Activated T-cell treated with anti-CD3 and anti-CD28 coated beads, Interleukin-2, amount 50 U/mL, for 1 hour (primary cell): ENCODE measurements at places on chromosomes 2 and 18.

- DNase-seq = no peak
Measured at GRCh38 chr18:35707674-35708073, 126.1 kb downstream of the GALNT1 start.

DNA sequence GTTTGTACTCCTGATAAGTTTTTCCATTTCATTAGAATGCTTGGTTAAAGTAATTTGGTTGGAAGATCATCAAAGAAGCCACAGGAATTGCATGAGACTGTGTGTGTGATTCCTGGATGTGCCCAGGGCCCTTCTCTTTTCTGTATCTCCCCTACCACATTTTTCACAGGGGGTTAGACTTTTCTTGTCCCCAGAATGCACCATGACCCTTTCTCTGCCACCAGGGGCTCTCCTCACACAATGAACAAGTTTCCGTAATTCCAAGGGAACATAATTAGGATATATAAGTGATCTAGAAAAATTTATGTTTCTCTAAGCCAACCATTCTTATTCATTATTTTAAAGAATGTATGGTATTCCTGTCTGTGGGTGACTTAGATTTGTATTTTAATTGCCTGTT lies 291.8 kb downstream of the NEDD4L start:
- DNase-seq = no peak

DNA sequence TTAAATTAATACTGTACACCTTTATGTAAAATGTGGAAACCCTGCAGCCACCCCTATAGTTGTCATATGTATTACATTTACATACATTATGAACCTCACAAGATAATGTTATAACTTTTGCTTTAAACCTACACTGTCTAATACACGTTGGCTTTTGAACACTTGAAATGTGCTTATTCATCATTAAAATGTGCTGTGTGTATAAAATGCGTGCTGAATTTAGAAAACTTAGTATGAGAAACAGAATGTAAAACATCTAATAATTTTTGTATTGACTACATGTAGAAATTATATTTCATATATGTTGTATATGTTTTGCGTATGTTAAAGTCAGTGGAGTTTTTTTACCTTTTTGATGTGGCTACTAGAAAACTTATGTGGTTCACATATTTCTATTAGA lies 68.8 kb downstream of the MAPRE2 start:
- DNase-seq = no peak

DNA sequence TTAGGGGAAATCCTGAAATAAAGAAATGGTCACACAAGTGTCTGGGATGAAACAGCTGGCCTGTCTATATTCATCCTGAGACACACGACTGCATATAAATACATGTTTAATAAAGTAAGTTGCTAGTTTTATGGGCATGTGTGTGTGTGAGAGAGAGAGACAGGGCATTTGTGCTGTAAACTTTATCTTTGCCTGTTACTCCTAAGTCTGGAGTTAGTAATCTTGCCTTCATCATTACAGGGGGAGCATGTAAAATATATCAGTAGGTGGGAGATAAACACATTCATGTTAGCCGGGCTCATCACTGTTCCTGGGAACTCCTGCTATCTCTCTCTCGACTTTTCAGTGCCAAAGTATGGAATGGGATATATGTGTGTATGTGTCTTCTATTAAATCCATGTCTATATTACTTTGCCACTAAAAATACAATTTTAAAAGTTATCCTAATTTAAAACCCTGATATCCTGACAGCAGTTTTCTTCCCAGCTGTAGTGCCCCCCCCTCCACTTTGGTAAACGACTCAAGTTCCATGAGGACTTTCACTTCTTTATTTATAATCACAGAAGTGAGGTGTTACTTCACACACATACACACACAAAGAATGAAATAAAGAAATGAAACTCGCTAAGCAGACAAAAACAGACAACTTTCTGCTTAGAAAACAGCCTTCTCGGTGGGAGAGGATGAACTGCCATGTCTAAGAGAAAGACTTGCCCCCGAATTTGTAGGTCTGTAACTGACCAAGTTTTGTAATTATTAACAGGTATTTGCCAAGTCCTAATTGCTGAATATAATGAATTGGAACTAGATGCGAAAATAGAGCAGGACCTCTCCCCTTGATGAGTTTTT lies 947 bp downstream of the ZEB2 start:
- DNase-seq = no peak

- DNase-seq = no peak
Measured at GRCh38 chr2:176118601-176119339, 2.2 kb downstream of the HOXD10 start.

DNA sequence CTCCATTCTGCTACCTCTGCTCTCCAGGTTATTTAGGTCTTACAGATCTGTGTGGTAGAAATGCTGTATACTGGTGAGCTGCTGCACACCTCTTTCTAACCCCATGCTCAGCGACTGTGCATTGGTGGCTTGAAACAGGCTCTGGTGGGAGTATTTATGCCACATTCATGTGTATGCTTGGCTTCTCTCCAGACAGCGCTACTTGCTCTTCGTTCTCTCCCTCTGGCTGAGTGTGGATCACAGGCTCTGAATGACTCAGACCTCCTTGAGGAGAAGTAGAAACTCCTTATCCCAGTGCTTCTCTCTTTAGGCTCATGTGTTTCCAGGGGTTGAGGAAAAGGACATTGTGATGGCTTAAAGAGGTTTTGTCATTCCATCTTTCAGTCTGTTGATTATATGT lies 54.9 kb downstream of the FHOD3 start:
- DNase-seq = no peak

DNA sequence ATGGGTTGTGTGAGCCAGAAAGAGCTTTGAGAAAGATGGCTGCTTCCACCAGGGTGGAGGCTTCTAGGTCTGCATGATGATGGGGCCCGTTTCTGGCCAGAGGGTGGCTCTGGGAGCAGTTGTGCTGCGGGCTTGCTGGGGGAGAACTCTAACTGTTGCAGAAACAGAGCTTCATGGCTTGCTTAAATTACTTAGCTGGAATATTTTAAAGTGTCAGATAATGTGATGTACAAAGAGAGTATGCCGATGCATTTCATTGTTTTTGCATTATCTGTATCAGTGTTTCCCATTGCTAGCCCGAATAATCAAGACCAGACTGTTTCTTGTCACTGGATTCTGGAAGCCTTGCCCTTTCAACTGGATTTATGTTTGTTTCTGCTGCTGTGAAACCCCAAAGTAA lies 6.3 kb upstream of the DRC1 start:
- DNase-seq = no peak

GRCh38 chr2:169963786-169964185 lies 136.5 kb downstream of the UBR3 start:
- no peak for DNase-seq

DNA sequence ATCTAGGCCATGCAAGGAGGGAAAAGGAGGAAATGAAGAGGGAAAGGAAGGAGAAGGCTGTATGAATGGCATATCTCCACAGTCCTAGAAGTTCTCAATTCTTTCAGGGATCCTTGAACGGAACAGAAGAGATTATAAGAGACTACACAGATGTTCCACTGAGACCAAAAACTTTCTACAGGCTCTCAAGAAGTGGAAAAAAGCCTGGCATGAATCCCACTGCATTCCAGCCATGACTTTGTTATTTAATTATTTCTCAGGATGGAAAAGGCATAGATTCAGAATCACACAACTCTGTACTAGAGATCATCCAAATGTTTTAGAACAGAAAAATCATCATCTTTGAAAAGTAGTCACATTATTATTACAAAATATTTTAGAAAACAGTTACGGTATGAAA lies 131.7 kb upstream of the CDH20 start:
- DNase-seq = no peak
